ENCODE measurements at places on chromosomes 1 and 21.

GRCh38 chr1:222301652-222302051, 246.3 kb downstream of the HHIPL2 start:
- no peak for DNase-seq

DNA sequence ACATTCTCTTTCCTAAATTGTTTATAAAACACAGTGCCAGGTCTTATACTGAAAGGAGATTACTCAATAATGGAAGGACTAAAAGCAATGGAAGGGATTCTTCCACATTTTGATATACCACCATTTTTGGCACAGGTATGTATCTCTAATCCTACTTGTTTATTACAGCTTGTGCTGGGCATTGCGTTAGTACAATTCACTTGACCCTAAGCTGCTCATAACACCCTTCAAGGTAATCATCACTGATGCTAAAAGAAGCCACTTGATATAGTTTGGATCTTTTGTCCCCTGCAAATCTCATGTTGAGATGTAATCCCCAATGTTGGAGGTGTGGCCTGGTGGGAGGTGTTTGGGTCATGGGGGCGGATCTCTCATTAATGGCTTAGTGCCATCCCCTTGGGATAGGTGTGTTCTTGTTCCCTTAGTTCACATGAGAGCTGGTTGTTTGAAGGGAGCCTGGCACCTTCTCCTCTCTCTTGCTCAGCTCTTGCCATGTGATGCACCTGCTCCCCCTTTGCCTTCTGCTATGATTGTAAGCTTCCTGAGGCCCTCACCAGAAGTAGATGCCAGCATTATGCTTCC, 71.1 kb downstream of the NIBAN1 start:
- DNase-seq = no peak

GRCh38 chr1:64898107-64898861, 68.1 kb downstream of the JAK1 start:
- DNase-seq = peak; percentile 54

- DNase-seq = no peak
Observed at GRCh38 chr1:43243299-43243698, 26.5 kb upstream of the TMEM125 start.

GRCh38 chr1:212035835-212036605, 472 bp downstream of the DTL start:
- DNase-seq = no peak
